ENCODE measurements at places on chromosomes 7 and 10. TPM values are rescaled to one million over a fixed set of nuclear protein-coding genes. Genes with fewer than 3 reads are reported as not detected.
A peak's percentile ranks its signal among the peaks of the same experiment; 100 is the strongest.

- DNase-seq, result peak; percentile 37
Measured at GRCh38 chr7:95404316-95404865, 8.2 kb upstream of the PON3 start.

DNA sequence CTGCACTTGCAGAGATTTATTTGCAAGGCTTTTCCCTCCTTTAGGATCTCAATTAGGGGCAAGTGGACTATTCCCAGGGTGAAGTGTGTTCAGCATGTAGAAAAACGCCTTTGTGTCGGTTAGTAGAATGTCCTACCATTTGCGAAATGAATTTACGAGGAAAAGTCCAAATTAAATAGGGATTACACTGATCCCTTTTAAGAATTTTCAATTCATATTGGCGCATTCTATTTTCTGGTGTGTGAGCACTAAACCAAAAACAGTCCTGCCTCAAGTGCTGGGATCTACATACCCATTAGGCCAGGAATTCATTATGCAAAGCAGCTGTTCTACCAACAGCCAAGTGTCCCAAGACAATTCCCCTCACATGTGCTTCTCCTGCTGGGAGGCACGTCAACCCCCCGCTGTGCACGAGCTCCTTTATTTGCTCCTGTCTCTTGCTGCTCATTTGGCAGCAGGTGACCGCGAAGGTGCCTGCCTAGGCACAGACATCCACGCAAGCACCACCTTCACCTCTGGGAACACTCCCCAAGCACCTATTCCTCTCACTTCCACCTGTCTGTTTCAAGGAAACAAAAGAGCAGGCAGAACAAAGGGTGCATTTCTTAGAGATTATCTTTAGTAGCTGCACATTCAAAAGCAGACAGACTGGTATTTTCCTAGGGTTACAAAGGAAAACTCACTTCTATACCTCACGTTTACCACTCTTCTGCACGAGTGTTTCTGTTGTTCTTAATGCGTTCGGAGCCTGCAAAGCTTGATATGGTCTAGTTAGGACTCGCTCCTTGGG, 134.6 kb upstream of the FGFR2 start:
- DNase-seq, result no peak

GBX1 gene
- total RNA-seq, result not detected

DNA sequence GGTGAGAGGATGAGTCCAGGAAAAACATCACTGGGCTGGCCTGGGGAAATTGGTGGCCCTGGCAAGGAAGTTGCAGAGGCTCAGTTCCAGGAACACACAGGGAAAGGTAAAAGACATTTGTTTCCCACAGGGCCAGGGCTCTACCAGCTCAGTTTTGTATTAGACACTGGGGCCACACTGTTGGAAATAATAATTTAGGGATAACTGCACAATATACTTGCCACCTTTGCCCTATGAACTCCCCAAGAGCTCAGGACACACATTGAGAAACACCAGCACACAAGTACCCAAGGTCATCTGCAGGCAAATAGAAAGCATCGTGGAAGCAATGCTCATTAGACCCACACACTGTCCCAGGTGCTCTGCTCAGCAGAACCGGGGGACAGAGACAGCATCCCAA, 617.6 kb downstream of the PTPRN2 start:
- no peak for DNase-seq

CALML3 gene
- total RNA-seq, result not detected

- no peak for DNase-seq
Measured at GRCh38 chr7:51680594-51681399, 364.2 kb upstream of the COBL start.

CTTNBP2 gene
- not detected for total RNA-seq

PTN gene
- not detected for total RNA-seq

DDC gene
- 4.4 TPM for total RNA-seq

DNA sequence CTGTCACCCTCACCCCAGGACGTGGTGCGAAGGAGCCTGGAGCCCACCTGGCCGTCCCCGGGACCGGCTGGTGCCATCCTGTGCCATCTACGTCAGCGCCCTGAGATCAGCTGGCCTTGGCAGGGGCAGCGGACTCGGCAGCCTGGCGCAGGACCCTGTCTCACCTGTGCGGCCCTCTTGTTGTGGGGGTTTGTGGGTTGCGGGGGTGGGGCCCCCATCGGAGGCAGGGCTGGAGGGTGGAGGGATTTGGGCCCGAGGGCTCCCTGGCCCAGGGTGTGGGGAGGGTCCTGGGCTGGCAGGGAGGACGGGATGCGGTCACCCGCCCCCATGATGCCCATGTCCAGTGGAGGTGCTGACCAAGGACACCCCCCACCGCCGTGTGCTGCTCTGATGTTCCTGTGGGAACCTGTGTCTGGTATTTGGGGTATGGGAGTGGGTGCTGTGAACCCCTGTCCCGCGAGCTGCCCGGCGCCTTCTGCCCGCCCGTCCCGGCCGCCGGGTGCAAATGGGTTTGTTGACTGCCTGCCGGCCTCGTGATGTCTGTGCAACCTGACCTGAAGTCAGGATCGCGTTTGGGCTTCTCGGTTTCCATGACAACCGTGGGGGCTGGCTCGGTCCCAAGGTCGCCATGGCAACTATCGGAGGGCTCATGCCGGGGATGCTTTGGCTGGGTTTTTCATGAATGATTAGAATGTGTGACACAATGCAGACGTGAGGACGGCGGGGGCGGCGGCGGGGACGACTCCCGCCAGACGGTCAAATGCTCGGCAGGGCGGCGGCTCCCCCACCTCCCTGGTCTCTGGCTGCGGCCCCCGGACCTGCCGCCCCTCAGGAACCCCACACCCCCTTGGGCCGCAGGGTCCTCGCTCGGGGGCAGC, 7.3 kb downstream of the MAFK start:
- DNase-seq, result peak; percentile 99

INA gene
- total RNA-seq, result not detected

DNA sequence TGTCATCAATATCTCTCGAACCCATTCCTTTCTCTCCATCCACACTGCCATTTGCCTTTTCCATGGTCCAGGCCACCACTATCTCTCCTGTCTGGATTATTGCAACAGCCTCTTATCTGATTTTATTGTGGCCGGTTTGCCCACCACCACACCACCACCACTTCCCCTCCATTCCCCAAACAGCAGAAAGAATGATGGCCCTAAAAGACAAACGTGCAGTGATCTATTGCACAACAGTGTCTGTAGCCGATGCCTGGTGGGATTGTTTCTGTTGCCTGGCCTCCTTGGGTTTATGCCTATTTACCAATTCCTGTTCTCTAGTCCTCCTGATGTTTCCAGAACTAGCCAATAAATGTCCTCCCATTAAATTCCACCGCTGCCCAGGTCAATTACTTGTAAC, 10.2 kb upstream of the ST8SIA6 start:
- no peak for DNase-seq

GRCh38 chr7:148261996-148262688, 328.4 kb upstream of the C7orf33 start:
- DNase-seq, result no peak

DTX2 gene
- total RNA-seq, result 7.3 TPM

GRCh38 chr7:99713995-99714570, 20.9 kb downstream of the CYP3A7 start:
- DNase-seq, result no peak

- no peak for DNase-seq
Measured at GRCh38 chr10:48414778-48415177, 108.3 kb downstream of the MAPK8 start.

ZEB1 gene
- 10.3 TPM for total RNA-seq

PTPN20 gene
- 12.7 TPM for total RNA-seq

GRCh38 chr10:126902157-126902556, 3.1 kb upstream of the DOCK1 start:
- peak; percentile 71 for DNase-seq

DNA sequence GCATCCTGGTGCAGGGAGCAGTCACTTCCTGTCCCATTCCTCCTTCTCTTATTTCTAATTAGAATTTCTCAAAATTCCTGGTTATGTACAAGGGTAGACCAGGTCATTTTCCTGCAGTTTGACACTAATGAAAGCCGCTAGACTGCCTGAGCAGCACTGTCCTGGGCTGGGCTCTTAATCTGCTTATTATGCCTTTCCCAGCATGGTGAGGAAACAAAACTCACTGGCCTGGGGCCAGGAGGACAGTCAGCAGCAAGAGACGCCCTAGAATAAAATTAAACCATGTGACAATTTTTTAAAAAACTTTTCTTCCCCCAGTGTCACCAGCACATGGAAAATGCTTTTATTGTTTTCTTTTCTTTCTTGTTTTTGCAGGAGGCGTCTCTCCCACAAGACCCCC, 647.5 kb downstream of the TYW1 start:
- no peak for DNase-seq

- no peak for DNase-seq
Measured at GRCh38 chr10:103784723-103785418, 70.5 kb downstream of the SH3PXD2A start.

GRCh38 chr7:104124469-104124868, 83.3 kb downstream of the ORC5 start:
- DNase-seq, result no peak

DNA sequence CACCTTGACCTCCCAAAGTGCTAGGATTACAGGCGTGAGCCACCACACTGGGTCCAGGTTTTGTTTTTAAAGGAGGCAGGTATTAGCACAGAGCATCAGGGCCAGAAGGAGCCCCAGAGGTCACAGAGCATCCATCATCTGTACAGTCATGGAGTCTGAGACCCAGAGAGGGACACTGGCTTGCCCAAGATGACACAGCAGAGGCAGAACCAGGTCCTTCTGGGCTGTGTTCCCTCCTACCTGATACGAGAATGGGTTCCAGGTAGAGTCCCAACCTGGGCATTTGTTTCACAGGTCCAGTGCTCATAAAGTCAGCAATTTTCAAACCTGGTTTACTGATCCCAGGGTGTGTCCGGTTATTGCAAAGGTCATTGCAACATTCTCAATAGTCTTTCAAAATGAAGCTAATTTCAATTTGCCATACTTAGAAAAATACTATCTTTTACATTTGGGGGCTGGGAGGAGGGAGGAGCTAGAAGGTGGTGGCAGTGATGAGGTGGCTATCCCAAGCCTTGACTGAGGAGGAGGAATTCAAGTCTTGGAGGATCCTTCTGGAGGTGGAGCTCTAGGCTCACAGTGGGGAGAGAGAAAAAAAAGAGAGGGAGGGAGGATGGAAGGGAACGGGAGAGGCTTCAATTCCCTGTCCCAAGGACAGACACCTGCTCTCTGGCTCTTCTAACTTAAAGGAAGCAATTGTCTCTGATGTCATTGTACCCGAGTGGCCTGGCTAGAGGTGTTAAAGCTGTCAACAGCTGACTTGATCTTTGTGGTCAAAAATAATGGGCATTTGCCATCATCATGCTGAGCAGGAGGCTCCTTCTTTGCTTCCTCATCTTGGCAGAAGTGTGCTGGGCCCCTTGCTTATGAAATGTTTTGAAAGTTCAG, 8.1 kb downstream of the MXI1 start:
- DNase-seq, result no peak

DNA sequence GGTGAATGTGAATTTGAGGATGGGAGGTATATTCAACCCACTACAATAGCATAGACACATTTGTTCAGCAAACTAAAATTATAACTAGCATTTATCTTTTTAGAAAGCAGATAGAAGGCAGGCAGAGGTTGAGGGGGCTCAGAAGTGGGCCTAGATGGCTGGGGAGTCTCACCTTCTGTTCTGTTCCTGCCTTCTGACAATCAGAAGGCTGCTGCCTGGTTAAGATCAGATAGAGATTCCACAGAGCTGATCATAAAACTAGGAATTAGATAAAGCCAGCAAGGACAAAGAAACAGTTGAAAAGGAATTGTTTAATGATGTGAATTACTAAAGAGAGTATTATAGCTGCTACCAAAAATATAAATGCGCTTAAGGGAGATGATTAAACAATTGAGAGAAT, 11.6 kb upstream of the NFE2L3 start:
- no peak for DNase-seq

SCART1 gene
- not detected for total RNA-seq

FEZF1 gene
- not detected for total RNA-seq

DNA sequence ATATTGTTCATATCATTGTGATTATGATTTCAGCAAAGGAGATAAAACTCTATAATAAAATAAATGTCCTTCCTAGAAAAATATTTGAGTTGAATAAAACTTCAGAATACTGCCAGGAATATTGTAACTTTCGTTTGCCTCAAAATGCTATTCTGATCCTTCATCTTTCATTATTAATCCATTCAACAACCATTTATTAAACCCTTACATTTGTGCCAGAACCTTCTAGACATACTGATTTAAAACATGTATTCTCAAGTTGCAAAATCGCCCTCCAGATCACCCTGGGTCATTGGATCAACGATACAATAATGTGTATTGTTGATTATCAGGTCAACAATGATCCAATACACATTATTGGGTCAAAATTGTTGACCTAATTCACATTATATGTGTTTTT, 759.8 kb downstream of the CNTNAP2 start:
- DNase-seq, result no peak

GRCh38 chr10:90723416-90724068, 134.3 kb downstream of the HTR7 start:
- DNase-seq, result no peak

CLRN3 gene
- total RNA-seq, result not detected

DNA sequence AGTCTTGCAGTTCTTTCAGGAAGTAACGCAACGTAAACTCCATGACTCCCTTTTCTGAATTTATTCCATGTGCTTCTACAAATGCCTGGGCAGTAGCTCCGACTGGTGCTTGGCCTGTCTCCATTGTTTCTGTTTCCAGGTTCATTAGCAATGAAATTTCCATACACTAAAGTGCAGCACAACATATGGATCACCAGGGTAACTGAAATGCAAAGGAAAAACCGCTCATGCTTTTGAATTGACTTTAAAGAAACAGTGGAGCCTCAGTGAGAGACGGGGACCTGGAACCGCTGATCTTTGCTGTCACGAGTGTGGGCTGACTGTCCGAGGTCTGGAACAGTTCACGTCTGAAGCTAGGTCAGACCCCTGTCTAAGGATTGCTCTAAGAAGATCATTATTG, 126.5 kb upstream of the IGFBP3 start:
- DNase-seq, result no peak

GRCh38 chr7:94183289-94183749, 179.2 kb upstream of the BET1 start:
- DNase-seq, result peak; percentile 96

DNA sequence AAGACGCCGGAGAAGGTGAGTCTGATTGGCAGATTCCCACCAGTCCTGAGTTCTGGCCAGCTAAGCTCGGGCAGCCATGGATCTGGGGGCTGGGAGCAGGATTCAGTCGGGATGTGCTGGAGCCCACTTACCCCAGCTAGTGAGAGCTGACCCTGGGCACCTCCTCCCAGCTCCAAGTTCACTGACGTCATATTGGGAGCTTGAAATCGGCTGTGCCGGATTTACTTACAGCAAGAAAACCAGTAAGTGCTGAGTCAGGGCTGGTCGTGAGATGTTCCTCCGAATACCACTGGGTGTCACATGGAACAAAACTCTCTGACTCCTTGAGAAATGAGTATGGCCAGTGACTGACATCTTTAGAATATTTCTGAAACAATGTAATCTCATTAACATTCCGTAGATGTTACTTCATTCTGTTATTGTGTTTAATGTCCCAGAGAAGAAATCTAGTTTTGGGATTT, 621.2 kb downstream of the SDK1 start:
- DNase-seq, result peak; percentile 99

SHTN1 gene
- 5.8 TPM for total RNA-seq

GRCh38 chr7:78587443-78588044, 789.0 kb downstream of the PHTF2 start:
- DNase-seq, result no peak

Data from Caki2 (cell line).